Type B pancreatic cell (in vitro differentiated cells): ENCODE measurements at places on chromosomes 13 and 19. TPM values are rescaled to one million over a fixed set of nuclear protein-coding genes. Genes with fewer than 3 reads are reported as not detected.

ZNF492 gene
- total RNA-seq: not detected in 2 replicates

DNA sequence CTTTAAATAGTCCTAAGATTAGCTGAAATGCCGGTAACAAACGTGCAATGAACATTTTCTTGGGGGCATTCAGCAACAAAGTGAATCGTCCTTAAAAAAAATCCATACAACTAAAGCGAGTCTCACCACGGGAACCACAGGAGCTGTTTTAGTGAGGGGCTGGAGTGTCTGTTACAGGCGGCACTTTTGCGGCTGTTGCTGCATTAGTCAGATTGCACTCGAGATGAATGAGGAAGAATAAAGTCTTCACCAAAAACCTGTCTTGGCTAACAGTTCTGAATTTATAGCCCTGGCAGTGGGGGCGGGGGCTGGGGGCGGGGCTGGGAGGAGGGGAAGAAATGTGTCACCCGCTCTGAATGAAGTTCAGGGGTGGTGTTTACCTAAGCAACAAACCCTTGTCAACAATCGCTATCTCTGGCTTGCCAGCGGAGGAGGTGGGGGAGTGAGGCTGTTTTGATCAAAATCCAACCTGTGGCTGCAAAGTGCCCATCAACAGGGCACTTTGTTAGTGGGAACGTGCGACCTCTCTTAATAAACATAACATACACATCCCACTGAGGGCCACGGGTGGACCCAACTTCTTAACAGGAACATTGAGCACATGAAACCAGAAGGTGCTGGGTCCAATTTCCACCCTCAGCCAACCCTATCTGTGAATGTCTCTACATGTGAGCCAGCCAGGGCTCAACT lies 44.5 kb downstream of the RFX2 start:
- no peak for DNase-seq

DNA sequence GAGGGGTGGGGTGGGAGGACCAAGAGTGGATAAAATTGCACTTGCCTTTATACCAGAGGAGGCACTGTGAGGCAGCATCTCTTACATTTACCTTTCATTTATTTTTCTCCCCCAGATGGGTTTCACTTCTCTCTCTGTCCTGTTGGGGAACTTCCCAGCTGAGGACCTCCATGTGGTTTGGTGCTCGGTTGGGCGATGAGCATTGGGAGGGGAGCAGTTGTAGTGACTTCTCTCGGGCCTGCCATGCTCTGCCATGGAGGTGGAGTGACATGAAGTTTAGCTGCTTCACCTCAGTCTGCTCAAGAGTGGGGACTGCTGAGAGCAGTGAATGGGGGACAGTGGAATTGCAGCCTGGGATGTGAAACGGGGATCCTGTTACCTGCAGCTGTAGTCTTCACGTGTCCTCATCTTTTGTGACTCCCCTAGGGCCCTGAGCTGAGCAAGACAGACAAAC lies 23.1 kb upstream of the CXCL17 start:
- no peak for DNase-seq

GRCh38 chr13:40422588-40423235 lies 243.7 kb downstream of the FOXO1 start:
- no peak for DNase-seq

GRCh38 chr13:59279576-59279975 lies 884.2 kb downstream of the DIAPH3 start:
- no peak for DNase-seq

LGI4 gene
- 0.21 and 2.2 TPM in 2 replicates for total RNA-seq

DNA sequence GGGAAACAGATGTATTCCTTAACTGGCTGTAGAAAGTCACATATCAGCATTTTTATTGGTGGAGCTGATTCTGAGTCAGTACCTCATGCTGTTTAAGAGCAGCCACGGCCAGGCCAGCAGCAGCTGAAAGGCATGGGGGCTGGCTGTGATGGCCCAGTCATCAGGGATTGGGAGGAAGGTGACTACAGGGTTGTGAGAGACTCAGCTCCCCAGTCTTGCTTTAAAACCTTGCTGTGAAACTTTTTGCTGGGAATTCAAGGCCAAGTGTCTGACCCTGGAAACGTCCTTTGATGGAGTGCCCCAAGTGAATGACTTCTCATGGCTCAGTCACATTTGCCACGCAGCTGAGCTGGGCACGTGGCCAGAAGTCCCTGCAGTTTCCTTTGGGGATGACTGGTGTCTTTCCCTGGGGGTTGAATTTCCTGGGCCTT lies 39.1 kb upstream of the RNF113B start:
- DNase-seq: no peak

DNA sequence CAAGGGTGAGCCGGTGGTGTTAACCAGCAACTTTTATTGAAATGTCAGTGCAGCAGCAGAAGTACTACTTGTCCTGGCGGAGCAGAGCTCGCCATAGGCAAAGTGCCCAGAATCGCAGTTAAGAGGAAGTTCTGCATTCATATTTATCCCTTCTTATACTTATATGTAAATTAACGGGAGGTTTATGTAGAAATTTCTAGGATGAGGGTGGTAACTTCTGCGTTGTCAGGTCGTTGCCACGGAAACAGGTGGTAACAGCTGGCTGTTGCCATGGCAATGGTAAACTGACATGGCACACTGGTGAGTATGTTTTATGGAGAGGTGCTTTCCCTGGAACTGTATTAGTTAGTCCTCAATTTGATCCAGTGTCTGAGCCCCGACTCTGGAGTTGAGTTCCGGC lies 2494.9 kb upstream of the PCDH20 start:
- no peak for DNase-seq

GRCh38 chr13:22018076-22018835 lies 347.4 kb downstream of the FGF9 start:
- no peak for DNase-seq

DNA sequence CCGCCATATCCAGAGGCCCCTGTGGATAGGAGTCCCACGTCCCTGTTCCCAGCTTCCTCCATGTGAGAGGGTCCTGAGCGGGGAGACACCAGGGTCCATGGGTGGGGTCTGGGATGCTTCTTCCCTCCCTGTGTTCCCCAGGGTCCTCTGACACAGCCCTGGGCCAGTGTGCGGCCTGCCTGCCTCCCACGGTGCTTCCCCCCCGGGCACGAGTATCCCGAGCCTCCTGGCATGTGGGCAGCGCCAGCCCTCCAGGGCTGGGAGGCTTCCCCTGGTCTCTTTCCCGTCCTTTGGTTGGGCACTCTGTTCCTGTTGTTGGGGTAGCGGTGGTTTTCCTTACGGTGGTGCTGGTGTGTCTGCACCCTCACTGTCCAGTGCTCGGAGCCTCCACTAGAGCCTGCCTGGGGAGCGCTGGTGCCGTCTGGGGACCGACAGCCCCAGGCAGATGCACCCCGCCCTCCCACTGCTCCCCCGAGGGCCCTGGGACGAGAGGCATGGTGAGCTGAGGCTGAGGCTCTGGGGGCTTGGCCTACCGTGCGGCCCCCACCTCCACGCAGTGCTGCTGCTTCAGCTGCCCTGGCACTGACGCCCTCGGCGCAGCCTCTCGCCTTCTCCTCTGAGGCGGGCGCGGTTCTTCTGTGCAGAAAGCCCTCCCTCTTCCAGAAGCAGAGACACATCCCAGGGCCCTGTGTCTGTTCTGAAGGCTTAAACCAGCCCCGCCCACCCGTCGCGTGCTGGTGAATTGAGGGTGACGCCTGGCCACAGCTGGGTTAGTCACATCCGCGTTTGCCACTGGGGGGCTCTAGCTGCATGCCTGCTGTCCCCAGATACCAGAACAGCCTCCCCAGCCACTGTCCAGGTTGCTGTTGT lies 27.9 kb downstream of the PLEKHJ1 start:
- DNase-seq: no peak

RELB gene
- total RNA-seq: 6.9 and 8.4 TPM in 2 replicates

SHANK1 gene
- 0.38 and 7.8 TPM in 2 replicates for total RNA-seq

GRCh38 chr19:3604227-3604986 lies 2.3 kb downstream of the TBXA2R start:
- DNase-seq: no peak

DNA sequence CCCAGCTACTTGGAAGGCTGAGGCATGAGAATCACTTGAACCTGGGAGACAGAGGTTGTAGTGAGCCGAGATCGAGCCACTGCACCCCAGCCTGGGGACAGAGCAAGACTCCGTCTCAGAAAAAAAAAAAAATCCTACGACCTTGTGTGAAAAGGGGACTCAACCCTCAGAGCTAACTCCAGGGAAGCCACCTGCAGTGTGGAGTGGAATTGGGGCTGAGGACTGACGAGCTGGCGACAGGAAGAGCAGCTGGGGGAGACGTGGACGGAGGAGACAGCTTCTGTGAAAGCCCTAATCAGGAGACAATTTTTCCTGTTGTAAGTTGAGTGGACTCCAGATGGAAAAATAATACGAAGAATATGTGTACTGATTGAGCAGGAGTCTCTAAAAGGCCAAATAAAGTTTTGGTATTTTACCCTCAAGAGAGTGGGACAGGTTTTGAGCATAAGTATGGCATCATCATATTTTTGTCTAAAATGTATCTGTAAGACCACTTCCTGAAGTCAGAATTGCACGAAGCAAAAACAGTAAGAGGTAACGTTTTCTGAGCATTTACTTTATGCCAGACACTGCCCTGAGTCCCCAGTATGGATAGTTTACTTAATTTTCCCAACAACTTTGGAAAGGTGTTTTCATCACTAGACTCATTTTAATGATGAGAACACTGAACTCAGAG lies 12.0 kb upstream of the LAIR1 start:
- DNase-seq: no peak

DNA sequence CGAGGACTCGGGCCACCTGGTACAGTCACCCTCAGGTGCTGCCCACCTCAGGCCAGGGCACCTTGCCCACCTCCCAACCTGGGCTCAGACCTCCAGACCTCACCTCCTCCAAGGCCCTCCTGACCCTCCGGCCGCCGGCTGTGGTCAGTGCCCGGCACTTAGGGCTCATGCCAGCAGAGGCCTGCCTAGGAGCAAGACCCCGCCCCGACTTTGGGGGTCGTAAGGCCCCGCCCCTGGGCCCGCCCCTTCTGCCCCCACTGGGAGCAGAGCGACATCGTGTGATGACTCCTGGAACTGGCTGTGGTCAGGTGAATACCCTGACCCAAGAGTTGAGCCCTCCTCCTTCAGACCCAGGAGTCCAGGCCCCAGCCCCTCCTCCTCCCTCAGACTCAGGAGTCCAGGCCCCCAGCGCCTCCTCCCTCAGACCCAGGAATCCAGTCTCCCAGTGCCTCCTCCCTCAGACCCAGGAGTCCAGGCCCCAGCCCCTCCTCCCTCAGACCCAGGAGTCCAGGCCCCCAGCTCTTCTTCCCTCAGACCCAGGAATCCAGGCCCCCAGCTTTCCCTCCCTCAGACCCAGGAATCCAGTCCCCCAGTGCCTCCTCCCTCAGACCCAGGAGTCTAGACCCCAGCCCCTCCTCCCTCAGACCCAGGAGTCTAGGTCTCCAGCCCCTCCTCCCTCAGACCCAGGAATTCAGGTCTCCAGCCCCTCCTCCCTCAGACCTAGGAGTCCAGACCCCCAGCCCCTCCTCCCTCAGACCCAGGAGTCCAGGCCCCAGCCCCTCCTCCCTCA lies at the start of gene SBK2:
TSS of gene SBK2 (minus strand) at position 183 of the 790 bp plus-strand sequence. CDS start 839 bp downstream, outside the sequence.
- no peak for DNase-seq

GRCh38 chr19:35500611-35501010 lies 10.3 kb upstream of the KRTDAP start:
- DNase-seq: no peak

GRCh38 chr19:12937093-12937926 lies 1.1 kb upstream of the CALR start:
- DNase-seq: no peak

GJA3 gene
- total RNA-seq: 0.31 and 0.60 TPM in 2 replicates

LGALS14 gene
- 0.48 TPM in 1 of 2 replicates, not detected in the other for total RNA-seq

- DNase-seq: peak; percentile 86
These were observed at the start of gene VWA8 for GRCh38 chr13:41960637-41961465. Gene VWA8, minus strand, starts transcription at chr13:41961109. Its CDS starts 94 bp downstream, at chr13:41961015.

DNA sequence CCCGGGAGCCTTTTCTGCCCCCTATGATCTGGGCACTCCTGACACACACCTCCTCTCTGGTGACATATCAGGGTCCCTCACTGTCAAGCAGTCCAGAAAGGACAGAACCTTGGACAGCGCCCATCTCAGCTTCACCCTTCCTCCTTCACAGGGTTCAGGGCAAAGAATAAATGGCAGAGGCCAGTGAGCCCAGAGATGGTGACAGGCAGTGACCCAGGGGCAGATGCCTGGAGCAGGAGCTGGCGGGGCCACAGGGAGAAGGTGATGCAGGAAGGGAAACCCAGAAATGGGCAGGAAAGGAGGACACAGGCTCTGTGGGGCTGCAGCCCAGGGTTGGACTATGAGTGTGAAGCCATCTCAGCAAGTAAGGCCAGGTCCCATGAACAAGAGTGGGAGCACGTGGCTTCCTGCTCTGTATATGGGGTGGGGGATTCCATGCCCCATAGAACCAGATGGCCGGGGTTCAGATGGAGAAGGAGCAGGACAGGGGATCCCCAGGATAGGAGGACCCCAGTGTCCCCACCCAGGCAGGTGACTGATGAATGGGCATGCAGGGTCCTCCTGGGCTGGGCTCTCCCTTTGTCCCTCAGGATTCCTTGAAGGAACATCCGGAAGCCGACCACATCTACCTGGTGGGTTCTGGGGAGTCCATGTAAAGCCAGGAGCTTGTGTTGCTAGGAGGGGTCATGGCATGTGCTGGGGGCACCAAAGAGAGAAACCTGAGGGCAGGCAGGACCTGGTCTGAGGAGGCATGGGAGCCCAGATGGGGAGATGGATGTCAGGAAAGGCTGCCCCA lies 8.5 kb upstream of the CEACAM7 start:
- peak; percentile 42 for DNase-seq

DNA sequence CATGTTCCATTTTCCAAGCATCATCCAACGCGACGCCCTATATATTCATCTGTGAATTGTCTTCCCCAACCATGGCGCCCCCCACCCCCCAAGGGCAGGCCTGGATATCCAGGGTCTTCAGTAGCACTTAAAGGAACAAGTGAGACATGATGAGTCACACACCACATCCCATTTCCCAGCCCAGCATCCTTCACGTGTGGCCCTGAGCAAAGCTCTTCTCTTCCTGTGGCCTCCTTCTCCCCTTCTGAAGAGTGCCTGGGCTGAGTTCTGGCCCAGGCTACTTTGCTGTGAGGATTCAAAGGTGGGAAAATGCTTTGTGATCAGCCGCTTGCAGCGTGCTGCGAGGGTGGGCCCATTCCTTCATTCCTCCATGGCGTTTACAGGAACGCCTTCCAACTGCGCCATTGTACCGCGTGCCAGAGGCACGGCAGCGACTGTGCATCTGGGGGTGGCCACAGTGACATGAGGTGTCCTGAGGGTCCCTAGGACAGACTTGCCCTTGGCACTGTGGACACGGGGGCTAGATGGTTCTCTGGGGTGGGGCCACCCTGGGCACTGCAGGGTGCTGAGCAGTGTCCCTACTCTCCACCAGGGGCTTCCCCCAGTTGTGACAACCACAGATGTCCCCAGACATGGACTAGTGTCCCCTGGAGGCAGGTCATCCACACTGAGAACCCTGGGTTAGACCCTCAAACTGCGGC lies 11.7 kb downstream of the PLIN4 start:
- no peak for DNase-seq
